AG08395 (cell line): ENCODE measurements at places on chromosomes 11 and 22.

- no peak for DNase-seq
Measured at GRCh38 chr11:11985954-11986949, 22.2 kb downstream of the DKK3 start.

- DNase-seq = peak; percentile 82
Measured at GRCh38 chr11:5380740-5381342, 2.8 kb upstream of the OR51M1 start.

GRCh38 chr22:22076932-22077703 lies 94.5 kb upstream of the TOP3B start:
- no peak for DNase-seq

DNA sequence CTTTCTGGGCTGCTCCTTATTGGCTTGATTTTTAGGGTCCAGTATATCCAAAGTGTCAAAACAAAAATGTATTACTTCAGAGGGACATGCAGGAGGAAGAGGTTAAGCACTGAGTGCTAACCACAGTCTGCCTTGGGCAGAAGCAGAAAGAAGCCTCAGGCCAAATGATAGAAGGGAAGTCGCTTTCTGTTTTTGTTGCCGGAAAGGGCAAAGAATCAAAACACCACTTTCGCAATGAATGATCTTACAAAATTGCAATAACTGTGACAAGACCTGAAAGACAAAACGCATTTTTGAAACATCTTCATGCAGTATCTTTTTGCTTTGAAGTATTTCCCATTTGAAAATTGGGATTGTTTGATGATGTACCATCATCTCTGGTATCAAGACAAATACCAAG lies 70.1 kb upstream of the PICALM start:
- DNase-seq = no peak

GRCh38 chr11:92707665-92708064 lies 261.8 kb upstream of the MTNR1B start:
- no peak for DNase-seq

- peak; percentile 93 for DNase-seq
Measured at GRCh38 chr22:26894766-26895485, 237.5 kb downstream of the MIAT start.

DNA sequence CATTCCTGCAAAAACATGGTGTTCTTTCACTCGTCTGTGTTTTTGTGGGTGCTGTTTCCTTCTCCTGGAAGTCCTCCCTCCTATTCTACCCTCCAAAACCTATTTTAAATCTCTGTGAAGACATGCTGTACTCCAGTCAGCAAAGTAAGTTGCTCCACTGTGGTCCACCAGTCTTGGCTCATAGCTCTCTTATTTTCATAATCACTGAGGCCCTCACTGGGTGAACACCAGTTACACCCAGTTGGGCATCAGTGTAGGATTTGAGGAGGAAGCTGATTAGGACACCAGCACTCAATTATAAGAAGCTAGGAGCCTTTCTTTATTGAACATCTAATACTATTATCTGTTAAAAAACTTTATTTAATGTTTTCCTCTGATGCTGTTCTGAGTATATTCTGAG lies 23.9 kb upstream of the EED start:
- DNase-seq = no peak

GRCh38 chr11:36409152-36409816 lies 100.8 kb downstream of the TRAF6 start:
- DNase-seq = no peak

GRCh38 chr11:104725796-104726408 lies 172.4 kb downstream of the CASP12 start:
- DNase-seq = no peak

DNA sequence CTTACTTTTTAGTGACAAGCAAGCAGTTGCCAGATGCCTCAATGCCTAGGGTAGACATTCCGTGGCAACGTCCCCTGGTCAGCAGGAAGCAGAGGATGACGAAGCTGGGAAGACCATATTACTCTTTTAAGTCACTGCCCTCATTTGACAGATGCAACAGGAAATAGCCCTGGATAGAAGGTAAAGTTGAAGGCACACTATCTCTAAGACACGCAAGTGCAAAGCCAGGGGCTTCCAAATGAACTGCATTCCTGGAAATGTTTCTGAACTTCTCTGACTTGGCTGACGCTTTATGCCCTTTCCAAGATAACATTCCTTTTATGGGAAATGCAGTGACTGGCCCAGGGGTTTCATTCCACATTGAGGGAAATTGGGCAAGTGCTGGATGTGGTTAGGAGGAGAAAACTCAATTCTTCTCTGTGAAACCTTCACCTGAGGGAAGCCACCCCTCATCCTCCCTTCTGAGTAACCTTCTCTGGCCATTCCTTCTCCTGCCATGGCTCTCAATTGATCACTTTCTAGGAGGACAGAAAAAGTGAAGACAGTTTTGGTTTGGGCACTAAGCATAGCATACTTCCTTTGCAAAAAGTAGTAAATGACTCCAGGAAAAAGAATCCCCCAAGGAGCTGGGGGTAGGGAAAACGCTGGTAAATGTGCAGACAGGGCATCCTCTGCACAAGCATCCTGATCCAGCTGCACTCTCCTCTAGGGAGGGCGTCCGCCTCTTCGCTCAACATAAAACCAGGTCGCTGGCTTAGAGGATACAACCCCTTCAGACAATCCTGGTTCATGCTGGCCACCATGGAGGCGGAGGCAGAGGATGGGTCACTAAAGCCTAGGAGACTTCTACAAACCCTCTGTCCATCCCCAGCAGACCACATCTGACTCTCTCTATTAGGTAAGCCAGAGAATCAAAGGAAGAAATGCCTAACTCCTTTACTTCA lies 14.5 kb downstream of the PCSK7 start:
- DNase-seq = no peak

- no peak for DNase-seq
Measured at GRCh38 chr22:47215851-47216250, 453.4 kb downstream of the TBC1D22A start.

DNA sequence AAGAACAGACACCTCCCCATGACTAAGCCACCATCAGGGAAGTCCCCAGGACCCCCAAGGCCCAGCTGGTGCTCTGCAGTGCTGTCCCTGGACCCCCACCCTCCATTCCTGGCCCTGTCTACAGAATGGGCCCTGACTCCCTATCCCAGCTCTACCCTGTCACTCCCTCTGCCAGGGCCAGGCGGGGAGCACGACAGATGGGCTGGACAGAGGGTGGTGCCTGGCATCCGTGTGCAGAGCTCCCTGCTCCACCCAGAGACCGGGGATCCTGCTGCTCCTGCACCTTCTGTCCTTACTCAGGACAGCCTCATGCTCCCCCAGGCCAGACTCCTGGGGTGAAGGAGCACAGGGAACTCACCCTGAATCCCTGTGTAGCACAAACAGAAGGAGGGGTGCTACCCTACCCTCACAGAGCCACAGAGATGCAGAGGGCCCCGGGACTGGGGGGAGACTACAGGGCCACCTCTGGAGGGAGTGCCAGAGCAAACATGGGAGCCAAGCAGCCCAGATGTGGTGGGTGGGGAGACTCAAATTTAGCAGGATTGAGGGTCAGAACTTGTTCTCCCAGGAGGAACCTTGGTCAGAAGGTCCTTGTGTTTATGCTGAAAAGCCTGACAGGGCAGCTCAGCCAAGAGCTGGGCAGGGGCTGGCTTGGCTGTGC lies 2.0 kb downstream of the ARVCF start:
- no peak for DNase-seq

- no peak for DNase-seq
Measured at GRCh38 chr11:65538915-65539743, 14.2 kb downstream of the SCYL1 start.

- no peak for DNase-seq
Measured at GRCh38 chr11:103441021-103441420, 331.8 kb downstream of the DYNC2H1 start.

DNA sequence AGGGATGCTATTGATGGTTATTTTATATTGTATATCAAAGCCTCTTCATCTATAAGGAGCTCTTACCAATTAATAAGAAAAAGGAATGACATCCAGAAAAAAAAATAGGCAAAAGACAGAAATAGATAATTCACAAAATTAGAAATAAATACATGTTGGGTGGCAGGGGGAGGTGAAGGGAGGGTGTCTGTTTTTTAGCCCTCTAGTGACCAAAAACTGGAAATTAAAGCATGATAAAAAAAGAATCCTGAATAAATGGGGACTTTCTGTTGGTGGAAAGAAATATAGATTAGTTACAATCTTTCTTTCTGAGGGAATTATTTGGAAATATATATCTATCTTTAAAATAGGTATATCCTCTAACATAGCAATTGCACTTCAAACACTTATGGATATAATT lies 42.0 kb upstream of the TTC36 start:
- no peak for DNase-seq

DNA sequence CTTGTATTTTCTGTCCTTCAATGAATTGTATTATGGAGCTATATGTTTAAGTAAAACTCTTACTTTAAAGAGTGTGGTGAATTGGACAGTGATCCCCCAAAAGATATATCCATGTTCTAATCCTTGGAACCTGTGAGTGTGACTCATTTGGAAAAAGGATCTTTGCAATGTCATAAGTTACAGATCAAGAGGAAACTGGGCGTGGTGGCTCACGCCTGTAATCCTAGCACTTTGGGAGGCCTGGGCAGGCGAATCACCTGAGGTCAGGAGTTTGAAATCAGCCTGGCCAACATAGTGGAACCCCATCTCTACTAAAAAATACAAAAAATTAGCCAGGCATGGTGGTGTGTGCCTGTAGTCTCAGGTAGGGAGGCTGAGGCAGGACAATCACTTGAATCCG lies 36.7 kb downstream of the ELF5 start:
- DNase-seq = no peak

DNA sequence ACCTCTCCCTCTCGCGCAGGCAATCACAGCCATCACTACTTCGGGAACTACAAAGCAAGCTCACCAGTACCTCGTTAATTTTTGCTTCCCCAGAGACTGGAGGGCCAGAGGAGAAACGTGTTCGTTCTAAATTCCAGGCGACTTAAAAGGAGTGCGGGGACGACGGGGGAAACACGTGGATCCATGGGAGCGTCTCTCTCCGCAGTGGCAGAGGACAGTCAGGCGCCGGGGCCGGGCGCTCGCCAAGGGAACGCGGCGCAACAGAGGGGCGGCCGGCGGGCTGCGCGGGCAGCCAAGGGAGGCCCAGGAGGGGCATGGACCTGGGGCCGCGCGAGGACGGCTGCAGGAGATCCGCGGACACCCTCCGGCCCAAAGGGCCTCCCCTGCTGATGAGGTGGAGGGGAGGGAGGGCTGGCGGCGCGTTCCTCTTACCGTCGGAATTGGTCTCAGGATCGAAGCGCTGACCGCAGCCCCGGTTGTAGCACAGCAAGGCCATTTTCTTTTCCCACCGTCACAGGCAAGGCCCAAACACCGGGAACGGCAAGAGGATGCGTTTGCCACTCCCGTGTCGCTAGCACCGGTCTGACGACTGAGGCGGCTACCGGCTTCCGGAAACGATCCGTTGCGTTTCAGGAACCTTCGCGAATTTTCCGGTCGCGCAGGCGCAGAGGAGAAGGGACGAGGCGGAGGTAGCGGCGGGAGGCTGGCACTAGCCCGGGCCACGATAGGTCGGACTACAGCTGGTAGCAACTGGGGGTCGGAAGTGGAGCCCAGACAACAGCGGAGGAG lies at the start of gene CHORDC1:
CHORDC1 (minus strand) TSS at position 591 of the 789 bp plus-strand sequence; CDS start at position 496, 95 bp downstream.
- peak; percentile 93 for DNase-seq

GRCh38 chr22:36862251-36863242 lies 1.7 kb downstream of the NCF4 start:
- no peak for DNase-seq

GRCh38 chr11:12064136-12064953 lies 46.0 kb upstream of the MICAL2 start:
- DNase-seq = no peak

DNA sequence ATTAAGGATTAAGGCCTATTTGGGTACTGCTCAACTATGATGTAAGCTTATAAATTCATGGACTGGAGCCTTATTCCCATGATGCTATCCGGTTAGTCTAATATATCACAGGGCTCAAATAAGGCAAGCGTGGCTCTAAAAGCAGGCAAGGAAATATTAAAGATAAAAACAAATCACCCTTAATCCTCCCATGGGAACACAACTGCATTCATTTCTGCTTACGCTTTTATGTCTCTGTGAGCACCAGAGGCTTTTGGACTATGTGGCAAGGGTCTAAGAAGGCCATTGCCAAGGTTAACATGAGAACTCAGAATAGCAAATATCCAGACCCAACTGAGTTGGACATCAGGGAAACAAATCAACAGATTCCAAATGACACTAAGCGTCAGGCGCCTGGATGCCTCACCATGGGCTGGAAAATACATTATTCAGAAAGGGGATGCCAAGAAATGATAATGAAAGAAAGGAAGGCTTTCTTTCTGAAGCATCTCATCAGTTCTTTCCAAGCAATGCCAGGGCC lies 138.1 kb downstream of the SLC1A2 start:
- no peak for DNase-seq

GRCh38 chr22:31869739-31870138 lies 74.6 kb upstream of the YWHAH start:
- DNase-seq = no peak

DNA sequence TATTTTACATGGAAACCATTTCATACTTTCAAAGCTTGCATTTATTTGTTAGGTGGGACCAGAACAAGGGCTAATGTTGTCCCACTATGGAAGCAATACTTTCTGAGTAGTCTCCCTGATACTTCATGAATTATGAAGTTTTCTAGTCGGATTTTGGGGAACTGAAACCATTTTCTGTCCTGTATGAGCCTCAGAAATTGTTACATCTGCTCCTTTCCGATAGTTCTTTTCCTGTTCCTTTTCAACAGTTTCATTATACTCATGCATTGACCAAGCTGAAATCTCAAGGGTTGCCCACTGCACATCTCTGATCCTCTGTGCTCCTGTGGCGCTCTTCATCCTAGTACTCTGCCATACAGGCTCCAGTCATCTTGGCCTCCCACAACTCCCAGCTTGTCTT lies 31.5 kb upstream of the GLYATL1 start:
- DNase-seq = no peak

DNA sequence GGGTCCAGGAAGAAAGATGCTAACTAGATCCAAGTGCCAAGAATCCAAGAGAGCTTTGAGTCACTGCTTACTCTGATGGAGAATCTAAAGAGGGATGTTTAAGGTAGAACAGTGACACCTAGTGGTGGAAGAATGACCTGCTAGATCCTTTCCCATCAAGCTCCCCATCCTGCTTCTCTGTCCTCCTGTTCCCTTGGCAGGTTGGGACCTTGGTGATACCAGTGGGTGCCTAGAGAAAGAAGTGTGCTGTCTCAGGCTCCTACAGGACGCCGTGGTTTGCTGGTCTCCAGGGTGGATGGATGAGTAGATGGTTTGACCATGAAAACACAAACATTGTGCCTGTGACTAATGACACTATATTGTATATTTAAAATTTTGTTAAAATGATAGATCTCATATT lies 383.7 kb downstream of the TMEM135 start:
- peak; percentile 80 for DNase-seq

DNA sequence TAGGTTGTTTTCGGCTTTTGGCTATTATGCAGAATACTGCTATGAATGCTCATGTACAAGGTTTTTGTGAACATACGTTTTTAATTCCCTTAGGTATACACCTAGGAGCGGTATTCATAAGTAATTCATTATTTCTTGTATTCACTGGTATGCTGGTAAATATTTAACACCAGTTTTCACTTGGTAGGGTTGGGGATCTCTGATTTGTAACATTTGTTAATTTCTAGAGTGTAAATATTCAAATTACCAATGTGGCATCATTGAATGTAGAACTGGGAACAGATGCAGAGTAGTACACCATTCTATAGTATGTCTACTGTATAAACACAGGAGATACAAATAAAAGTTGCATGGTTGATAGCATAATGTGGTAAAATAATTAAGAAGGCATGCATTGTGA lies 16.3 kb downstream of the GVQW3 start:
- no peak for DNase-seq
